ENCODE measurements at places on chromosomes 7 and 10.
A peak's percentile ranks its signal among the peaks of the same experiment; 100 is the strongest.

DNA sequence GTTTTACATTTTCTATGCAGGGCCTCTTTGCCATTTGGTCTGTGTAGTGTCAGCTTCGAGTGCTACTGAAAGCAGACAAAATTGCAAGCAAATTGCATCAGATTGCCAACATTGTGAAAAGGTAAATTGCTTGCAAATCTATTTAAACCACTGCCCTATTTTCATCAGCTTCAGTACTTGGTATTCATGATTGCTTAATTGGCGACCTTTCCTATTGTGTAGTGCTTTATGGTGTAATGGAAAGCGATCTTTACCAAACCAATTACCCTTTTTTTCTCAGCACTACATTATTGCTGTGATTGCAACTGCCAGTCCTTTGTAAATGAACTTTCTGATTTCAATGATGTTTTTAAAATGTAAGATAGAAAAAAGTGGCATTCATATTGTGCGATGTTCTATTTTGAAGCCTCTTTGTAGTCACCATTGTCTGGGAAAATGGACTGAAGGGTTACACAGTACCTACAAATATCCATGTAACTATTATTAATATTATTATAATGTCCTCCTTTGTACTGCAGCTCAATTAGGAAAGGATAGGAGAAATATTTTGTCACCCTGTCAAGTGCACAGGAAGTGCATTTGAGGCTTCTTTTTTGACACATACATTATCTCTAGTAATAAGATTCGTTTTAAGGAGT is 177.7 kb upstream of the SP8 start:
- H3K36me3 ChIP-seq, result no peaks in the 10 kb centered on the region
- no peaks in the 10 kb centered on the region for H3K4me1 ChIP-seq
- H3K27me3 ChIP-seq, result no peaks in the 10 kb centered on the region
- no peak for DNase-seq
- H3K4me3 ChIP-seq, result no peak overlapping the region
- no peak overlapping the region for H3K27ac ChIP-seq

GRCh38 chr10:100007231-100008141 is 2.3 kb downstream of the DNMBP start:
- no peaks in the 10 kb centered on the region for H3K36me3 ChIP-seq
- no peak overlapping the region for H3K27ac ChIP-seq
- no peaks in the 10 kb centered on the region for H3K27me3 ChIP-seq
- DNase-seq, result no peak

- no peak for DNase-seq
- no peak overlapping the region for H3K4me3 ChIP-seq
- H3K4me1 ChIP-seq, result no peaks in the 10 kb centered on the region
- H3K27ac ChIP-seq, result no peak overlapping the region
- H3K36me3 ChIP-seq, result no peaks in the 10 kb centered on the region
- no peaks in the 10 kb centered on the region for H3K27me3 ChIP-seq
Observed at GRCh38 chr7:7883394-7883793, 85.2 kb upstream of the GLCCI1 start.

- H3K36me3 ChIP-seq, result no peaks in the 10 kb centered on the region
- H3K4me1 ChIP-seq, result no peaks in the 10 kb centered on the region
- H3K27me3 ChIP-seq, result no peaks in the 10 kb centered on the region
- peak; percentile 5 for DNase-seq
- H3K27ac ChIP-seq, result no peak overlapping the region
- no peak overlapping the region for H3K4me3 ChIP-seq
Observed at GRCh38 chr10:15515202-15515601, 144.1 kb upstream of the FAM171A1 start.

- no peaks in the 10 kb centered on the region for H3K27me3 ChIP-seq
- H3K27ac ChIP-seq, result no peak overlapping the region
- no peaks in the 10 kb centered on the region for H3K36me3 ChIP-seq
- no peaks in the 10 kb centered on the region for H3K4me1 ChIP-seq
Observed at GRCh38 chr10:31374146-31374696, 55.2 kb downstream of the ZEB1 start.

DNA sequence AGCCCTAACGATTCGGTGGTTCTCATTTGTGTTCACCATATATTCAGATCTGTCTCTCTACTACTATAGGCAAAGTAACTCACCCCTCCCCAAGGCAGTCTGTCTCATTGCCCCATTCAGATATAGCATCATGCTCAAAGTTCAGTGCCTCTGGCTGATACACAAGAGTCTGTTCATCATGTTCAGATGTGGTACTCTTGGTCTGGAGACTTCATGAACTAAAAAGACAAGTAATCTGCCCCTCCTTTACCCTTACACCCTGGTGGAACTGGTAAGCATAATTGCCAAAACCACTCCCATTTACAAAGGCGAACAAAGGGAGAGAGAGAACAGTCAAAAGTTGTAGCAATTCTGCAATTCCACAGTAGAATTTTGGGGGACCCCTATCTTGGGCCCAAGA is 29.9 kb downstream of the UMAD1 start:
- H3K27me3 ChIP-seq, result no peaks in the 10 kb centered on the region
- DNase-seq, result no peak
- no peaks in the 10 kb centered on the region for H3K4me1 ChIP-seq
- H3K4me3 ChIP-seq, result no peak overlapping the region
- no peak overlapping the region for H3K27ac ChIP-seq
- H3K36me3 ChIP-seq, result peaks cover 11% of the 10 kb centered on the region

DNA sequence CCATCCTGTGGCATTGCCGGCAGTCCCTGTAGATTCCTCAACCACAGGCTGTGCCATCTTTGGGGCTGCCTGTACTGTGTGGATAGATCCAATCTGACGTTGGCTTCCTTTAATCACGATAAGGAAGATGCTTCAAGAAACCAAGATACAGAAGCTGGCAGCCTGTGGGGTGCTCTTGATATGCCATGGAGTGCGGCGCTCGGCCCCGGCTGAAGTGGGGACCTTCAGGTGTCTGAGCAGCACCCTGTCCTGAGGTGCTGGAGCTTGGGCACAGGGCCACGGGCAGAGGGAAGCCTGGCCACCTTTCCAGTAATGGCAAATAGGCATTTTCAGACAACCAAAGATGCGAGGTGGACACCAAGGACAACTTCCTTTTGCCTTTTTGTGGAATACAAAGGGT is 139.5 kb downstream of the ACTR3B start:
- H3K4me1 ChIP-seq, result no peaks in the 10 kb centered on the region
- H3K27ac ChIP-seq, result no peak overlapping the region
- peaks cover 2% of the 10 kb centered on the region for H3K27me3 ChIP-seq
- DNase-seq, result no peak

GRCh38 chr7:106281127-106281526 is 3.7 kb downstream of the NAMPT start:
- no peak overlapping the region for H3K4me3 ChIP-seq
- peaks cover 3% of the 10 kb centered on the region for H3K4me1 ChIP-seq
- DNase-seq, result no peak
- no peak overlapping the region for H3K27ac ChIP-seq
- H3K27me3 ChIP-seq, result no peaks in the 10 kb centered on the region
- peaks cover 3% of the 10 kb centered on the region for H3K36me3 ChIP-seq

- DNase-seq, result peak; percentile 59
- no peaks in the 10 kb centered on the region for H3K36me3 ChIP-seq
- H3K4me3 ChIP-seq, result peak overlapping the region; percentile 28
- peaks cover 95% of the 10 kb centered on the region for H3K27me3 ChIP-seq
- peaks cover 10% of the 10 kb centered on the region for H3K4me1 ChIP-seq
- H3K27ac ChIP-seq, result no peak overlapping the region
Observed at GRCh38 chr10:129962872-129963640, 1.0 kb downstream of the EBF3 start.

- H3K4me1 ChIP-seq, result peaks cover 10% of the 10 kb centered on the region
- H3K4me3 ChIP-seq, result no peak overlapping the region
- no peaks in the 10 kb centered on the region for H3K36me3 ChIP-seq
- DNase-seq, result no peak
- H3K27ac ChIP-seq, result no peak overlapping the region
- no peaks in the 10 kb centered on the region for H3K27me3 ChIP-seq
Observed at GRCh38 chr10:88136712-88137111, 273.3 kb downstream of the PTEN start.

Data from large intestine (tissue), 12 donors.